Mesothelial cell of epicardium (in vitro differentiated cells): ENCODE measurements at places on chromosomes 16 and 17. TPM values are rescaled to one million over a fixed set of nuclear protein-coding genes. Genes with fewer than 3 reads are reported as not detected.

The ABCC6 gene
- 2.6 to 4.2 TPM (median 3.2 TPM) in 3 replicates for total RNA-seq

The VASN gene
- total RNA-seq, result 36.7 to 37.6 TPM (median 37.5 TPM) in 3 replicates

The ZG16 gene
- 0.11 to 0.20 TPM (median 0.20 TPM) in 3 replicates for total RNA-seq

The SAMD14 gene
- 17.3 to 20.0 TPM (median 19.4 TPM) in 3 replicates for total RNA-seq

The ALOX12B gene
- total RNA-seq, result 0.70 TPM in 1 of 3 replicates, not detected in the others

The DRC3 gene
- 2.9 to 3.2 TPM (median 3.2 TPM) in 3 replicates for total RNA-seq

The PRRT2 gene
- 24.6 to 25.5 TPM (median 24.7 TPM) in 3 replicates for total RNA-seq

The HS3ST3A1 gene
- 8.8 to 10.2 TPM (median 10.2 TPM) in 3 replicates for total RNA-seq

The KATNIP gene
- total RNA-seq, result 33.7 to 38.8 TPM (median 36.5 TPM) in 3 replicates

DNA sequence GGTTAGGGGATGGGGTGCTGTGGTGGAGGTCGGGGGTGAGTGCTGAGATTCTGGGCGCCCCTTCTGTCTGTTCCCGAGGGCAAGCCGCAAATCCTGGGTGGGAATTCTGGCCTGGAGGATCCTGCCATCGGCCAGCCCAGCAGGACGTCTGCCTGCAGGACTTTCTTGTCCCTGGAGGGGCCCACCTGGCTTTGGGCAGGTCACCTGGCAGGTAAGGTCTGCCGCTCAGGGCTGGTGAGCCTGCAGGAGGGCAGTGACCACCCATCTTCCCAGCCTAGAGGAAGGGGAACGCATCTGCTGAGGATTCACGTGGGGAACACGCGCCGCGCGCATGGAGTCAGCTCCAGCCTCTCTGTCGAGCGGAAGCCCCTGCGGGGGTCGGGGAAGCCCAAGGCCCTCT is 5.4 kb downstream of the RNF222 start:
- no peak for DNase-seq
- no peak overlapping the region for H3K4me3 ChIP-seq
- peaks cover 14% of the 10 kb centered on the region for H3K27me3 ChIP-seq
- H3K27ac ChIP-seq, result no peak overlapping the region
- H3K36me3 ChIP-seq, result no peaks in the 10 kb centered on the region
- H3K4me1 ChIP-seq, result peaks cover 8% of the 10 kb centered on the region

DNA sequence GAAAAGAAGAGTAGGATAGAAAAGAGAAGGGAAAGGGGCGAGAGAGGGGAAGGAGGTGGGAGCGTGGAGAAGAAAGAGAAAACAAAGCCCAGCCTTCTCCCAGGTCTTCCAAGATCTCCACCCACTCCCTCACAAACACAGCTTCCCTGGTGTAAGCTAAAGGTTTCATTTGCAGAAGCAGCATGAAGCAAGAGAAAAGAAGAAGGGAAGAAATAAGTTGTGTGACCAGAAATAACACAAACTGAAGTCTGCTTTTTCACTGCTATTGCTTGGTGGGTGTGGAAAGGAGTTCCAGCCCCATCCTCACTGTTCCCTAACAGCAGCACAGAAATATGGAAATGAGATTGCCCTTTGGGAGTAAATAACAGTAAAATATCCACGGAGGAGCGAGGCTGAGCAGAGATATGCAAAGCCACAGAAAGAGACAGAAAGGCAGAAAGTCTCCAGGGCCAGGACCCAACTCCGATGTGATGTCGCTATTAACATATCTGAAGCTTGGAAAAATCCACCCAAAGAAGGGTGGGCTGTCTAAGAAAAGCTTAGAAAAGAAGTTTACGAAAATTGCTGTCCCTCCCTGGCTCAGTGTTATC is 10.3 kb upstream of the GAS7 start:
- H3K4me3 ChIP-seq, result no peak overlapping the region
- H3K4me1 ChIP-seq, result peaks cover 23% of the 10 kb centered on the region
- H3K27me3 ChIP-seq, result no peaks in the 10 kb centered on the region
- H3K36me3 ChIP-seq, result peaks cover 8% of the 10 kb centered on the region
- no peak for DNase-seq
- H3K27ac ChIP-seq, result peak overlapping the region; percentile 53

GRCh38 chr16:24966031-24966430 is 49.1 kb downstream of the ARHGAP17 start:
- no peak overlapping the region for H3K4me3 ChIP-seq
- H3K36me3 ChIP-seq, result peaks cover 69% of the 10 kb centered on the region
- no peak overlapping the region for H3K27ac ChIP-seq
- no peak for DNase-seq
- no peaks in the 10 kb centered on the region for H3K27me3 ChIP-seq
- H3K4me1 ChIP-seq, result no peaks in the 10 kb centered on the region

DNA sequence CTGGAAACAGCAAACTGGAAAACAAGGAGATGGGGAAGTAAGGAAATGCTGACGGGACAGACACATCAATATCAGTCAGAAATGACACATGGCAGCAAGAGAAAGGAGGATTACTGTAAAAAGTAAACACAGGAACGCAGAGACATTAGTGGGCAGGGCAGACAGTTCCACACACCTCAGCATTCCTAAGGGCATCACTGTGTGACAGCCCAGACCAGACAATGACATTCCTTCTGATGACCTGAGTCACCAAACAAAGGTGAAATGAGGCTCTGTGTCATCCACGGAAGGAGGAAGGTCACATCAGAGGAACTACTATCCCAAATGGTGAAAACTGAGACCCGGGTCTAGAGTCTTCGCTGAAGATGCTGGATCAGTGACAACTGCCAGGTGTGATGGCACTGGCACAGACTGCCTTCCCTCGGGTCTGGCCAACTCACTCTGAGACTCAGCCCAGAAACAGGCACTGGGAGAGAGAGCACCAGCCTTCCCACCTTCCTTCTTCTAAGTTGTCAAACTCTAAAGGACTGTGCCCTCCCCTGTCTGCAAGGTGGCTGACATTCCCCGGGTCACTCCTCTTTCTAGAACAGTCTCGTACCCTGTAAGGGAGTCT is 36.7 kb downstream of the TK2 start:
- H3K27me3 ChIP-seq, result no peaks in the 10 kb centered on the region
- H3K36me3 ChIP-seq, result peaks cover 33% of the 10 kb centered on the region
- H3K27ac ChIP-seq, result no peak overlapping the region
- peaks cover 11% of the 10 kb centered on the region for H3K4me1 ChIP-seq
- H3K4me3 ChIP-seq, result no peak overlapping the region
- no peak for DNase-seq

GRCh38 chr16:52453644-52454043 is 93.3 kb downstream of the TOX3 start:
- H3K27ac ChIP-seq, result no peak overlapping the region
- peaks cover 11% of the 10 kb centered on the region for H3K27me3 ChIP-seq
- H3K4me3 ChIP-seq, result no peak overlapping the region
- H3K4me1 ChIP-seq, result peaks cover 10% of the 10 kb centered on the region
- no peak for DNase-seq

DNA sequence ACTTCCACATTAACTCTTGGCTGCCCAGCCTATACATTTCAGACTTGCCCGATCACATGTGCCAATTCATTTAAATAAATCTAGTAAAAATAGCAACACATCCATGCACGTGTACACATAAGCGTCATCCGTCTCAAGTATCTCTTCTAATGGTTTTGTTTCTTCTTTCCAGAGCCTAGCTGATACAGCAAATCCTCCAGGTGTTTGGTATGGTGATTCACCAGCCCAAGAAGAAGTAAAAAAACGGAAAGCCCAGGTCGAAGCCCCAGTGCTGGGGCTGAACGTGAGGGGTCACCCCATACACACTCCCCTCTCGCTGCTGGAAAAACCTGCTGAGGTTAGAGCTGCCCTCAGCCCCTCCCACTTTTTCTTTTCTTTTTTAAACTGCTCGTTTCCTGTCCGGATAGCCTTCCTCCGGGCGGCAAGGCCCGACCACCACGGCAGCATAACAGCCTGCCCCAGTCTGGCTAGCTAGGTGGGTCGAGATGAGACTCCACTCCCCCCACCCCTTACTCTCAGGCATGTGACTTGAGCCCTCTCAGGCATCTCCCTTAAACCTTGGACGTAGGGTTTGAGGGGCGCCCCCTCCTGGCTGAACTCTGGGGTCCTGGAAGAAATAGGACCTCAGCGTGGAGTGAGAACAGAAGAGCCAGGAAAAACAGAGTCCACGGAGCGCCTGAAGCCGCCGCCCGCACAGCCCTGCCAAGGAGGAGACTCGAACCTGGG is 13.9 kb upstream of the OR1F1 start:
- peak overlapping the region; percentile 21 for H3K27ac ChIP-seq
- no peak for DNase-seq
- peak overlapping the region; percentile 60 for H3K4me3 ChIP-seq

GRCh38 chr17:81132197-81132540 is 33.1 kb upstream of the PVALEF start:
- DNase-seq, result no peak
- no peak overlapping the region for H3K27ac ChIP-seq
- no peaks in the 10 kb centered on the region for H3K4me1 ChIP-seq
- H3K36me3 ChIP-seq, result no peaks in the 10 kb centered on the region

GRCh38 chr17:70629902-70630301 is 460.6 kb downstream of the KCNJ2 start:
- H3K4me1 ChIP-seq, result no peaks in the 10 kb centered on the region
- H3K27me3 ChIP-seq, result no peaks in the 10 kb centered on the region
- no peak for DNase-seq
- H3K27ac ChIP-seq, result no peak overlapping the region
- no peaks in the 10 kb centered on the region for H3K36me3 ChIP-seq
- H3K4me3 ChIP-seq, result no peak overlapping the region

- peaks cover 44% of the 10 kb centered on the region for H3K4me1 ChIP-seq
- H3K4me3 ChIP-seq, result no peak overlapping the region
- H3K27ac ChIP-seq, result peak overlapping the region; percentile 96
Observed at GRCh38 chr17:57408071-57408811, 151.9 kb downstream of the MSI2 start.

- H3K4me1 ChIP-seq, result no peaks in the 10 kb centered on the region
- H3K4me3 ChIP-seq, result no peak overlapping the region
- no peaks in the 10 kb centered on the region for H3K27me3 ChIP-seq
Observed at GRCh38 chr16:85778873-85779272, 20.5 kb downstream of the EMC8 start.

DNA sequence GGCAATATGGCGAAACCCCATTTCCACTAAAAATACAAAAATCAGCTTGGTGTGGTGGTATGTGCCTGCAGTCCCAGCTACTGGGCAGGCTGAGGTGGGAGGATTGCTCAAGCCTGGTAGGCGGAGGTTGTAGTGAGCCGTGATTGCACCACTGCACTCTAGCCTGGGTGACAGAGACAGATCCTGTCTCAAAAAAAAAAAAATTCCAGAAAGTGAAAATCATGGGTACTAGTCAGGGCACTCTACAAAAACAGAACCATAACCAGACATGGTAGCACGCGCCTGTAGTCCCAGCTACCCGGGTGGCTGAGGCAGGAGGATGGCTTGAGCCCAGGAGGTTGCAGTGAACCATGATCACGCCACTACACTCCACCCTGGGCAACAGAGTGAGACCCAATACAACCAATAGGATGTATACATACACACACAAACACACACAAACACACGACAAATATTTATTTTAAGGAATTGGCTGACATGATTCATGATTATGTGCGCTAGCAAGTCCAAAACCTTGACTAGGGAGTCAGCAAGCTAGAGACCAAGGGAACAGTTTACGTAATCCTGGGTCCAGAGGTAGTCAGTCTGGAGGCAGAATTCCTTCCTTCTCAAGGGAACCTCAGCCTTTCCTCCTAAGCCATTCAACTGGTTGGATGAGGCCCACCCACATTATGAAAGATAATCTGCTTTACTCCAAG is 11.6 kb upstream of the GP1BA start:
- DNase-seq, result no peak
- H3K36me3 ChIP-seq, result no peaks in the 10 kb centered on the region
- peaks cover 11% of the 10 kb centered on the region for H3K4me1 ChIP-seq
- H3K4me3 ChIP-seq, result no peak overlapping the region

- peaks cover 28% of the 10 kb centered on the region for H3K4me1 ChIP-seq
- peak within 1 kb of the TSS; percentile 74 for H3K27ac ChIP-seq
- no peaks in the 10 kb centered on the region for H3K27me3 ChIP-seq
- peak; percentile 58 for DNase-seq
Observed at GRCh38 chr16:67528222-67528869, at the start of gene RIPOR1. TSS of gene RIPOR1 (plus strand) at chr16:67528829. CDS start at chr16:67538447, 9,618 bp downstream.

GRCh38 chr16:1188432-1189189 is 35.7 kb downstream of the CACNA1H start:
- no peak overlapping the region for H3K27ac ChIP-seq
- no peaks in the 10 kb centered on the region for H3K4me1 ChIP-seq
- H3K4me3 ChIP-seq, result no peak overlapping the region
- DNase-seq, result peak; percentile 72
- H3K36me3 ChIP-seq, result peaks cover 3% of the 10 kb centered on the region

GRCh38 chr17:18027280-18027679 is 11.7 kb downstream of the ATPAF2 start:
- no peaks in the 10 kb centered on the region for H3K27me3 ChIP-seq
- peaks cover 21% of the 10 kb centered on the region for H3K4me1 ChIP-seq
- no peak overlapping the region for H3K4me3 ChIP-seq
- peaks cover 8% of the 10 kb centered on the region for H3K36me3 ChIP-seq
- no peak for DNase-seq

DNA sequence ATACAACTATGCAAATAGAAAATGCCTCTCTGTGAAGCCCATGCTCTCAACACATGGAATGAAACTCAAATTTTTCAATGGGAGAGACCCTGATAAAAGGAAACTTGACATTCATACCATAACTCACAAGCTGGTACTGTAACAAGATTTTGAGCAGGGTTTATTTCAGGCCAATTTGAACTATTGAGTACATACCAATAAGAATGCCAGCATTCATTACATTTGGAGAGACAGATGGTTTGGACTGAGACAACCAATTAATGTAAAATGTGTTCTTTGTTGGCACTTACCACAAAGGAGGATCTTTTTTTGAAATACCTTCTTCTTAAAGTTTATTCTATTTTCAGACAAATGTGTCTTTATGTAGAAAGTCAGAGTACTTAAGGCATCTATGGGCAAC is 1357.0 kb upstream of the GOT2 start:
- no peak overlapping the region for H3K27ac ChIP-seq
- H3K4me3 ChIP-seq, result no peak overlapping the region
- no peak for DNase-seq
- H3K27me3 ChIP-seq, result no peaks in the 10 kb centered on the region
- peaks cover 2% of the 10 kb centered on the region for H3K36me3 ChIP-seq
- H3K4me1 ChIP-seq, result no peaks in the 10 kb centered on the region

DNA sequence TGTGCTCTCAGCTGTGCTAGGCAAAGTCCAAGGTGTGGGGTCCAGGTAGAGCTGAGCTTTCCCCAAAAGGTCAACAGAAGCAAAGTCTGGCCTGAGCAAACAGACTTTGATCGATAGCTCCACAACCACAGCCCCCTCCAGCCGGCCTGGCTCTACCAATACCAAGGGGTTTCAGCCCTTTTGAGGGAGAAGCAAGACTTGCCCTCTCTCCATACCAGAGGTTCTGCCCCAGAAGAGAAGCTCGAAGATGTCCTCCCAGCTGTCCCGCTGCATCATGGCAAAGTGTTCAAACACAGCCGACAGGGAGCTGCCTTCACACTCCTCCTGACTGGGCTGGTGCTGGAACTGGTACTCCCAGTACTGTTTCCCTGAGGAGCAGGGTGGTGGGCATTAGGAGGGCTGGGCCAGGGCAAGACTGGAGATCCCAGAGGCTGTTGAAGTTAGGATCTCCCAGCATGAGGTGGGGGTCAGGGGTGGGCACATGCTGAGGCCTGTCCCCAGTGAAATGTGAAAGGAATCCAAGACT is 1.7 kb downstream of the VTN start:
- H3K27ac ChIP-seq, result no peak overlapping the region
- no peak for DNase-seq
- H3K36me3 ChIP-seq, result no peaks in the 10 kb centered on the region
- H3K27me3 ChIP-seq, result peaks cover 15% of the 10 kb centered on the region
